ENCODE measurements at places on chromosomes 7 and 10. TPM values are rescaled to one million over a fixed set of nuclear protein-coding genes. Genes with fewer than 3 reads are reported as not detected.

DNA sequence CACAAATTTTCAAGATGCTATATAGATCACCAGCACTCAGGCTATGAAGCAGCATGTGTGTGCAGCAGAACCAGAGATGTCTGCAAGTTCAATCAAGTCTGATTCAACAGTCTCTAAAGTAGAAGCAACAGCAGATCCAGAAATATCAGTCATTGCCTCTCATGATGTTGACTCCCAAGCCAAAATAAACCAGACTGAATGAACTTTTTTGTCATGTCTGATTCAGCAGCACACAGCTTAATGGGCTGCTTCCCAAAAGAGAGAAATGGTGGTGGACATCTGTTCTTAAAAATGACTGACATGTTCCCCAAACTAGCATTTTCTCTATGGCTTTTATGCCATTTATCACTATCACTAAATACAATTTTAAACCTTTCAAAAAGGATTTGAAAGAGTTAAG, 53.8 kb downstream of the TMEM26 start:
- no peak for DNase-seq

DNA sequence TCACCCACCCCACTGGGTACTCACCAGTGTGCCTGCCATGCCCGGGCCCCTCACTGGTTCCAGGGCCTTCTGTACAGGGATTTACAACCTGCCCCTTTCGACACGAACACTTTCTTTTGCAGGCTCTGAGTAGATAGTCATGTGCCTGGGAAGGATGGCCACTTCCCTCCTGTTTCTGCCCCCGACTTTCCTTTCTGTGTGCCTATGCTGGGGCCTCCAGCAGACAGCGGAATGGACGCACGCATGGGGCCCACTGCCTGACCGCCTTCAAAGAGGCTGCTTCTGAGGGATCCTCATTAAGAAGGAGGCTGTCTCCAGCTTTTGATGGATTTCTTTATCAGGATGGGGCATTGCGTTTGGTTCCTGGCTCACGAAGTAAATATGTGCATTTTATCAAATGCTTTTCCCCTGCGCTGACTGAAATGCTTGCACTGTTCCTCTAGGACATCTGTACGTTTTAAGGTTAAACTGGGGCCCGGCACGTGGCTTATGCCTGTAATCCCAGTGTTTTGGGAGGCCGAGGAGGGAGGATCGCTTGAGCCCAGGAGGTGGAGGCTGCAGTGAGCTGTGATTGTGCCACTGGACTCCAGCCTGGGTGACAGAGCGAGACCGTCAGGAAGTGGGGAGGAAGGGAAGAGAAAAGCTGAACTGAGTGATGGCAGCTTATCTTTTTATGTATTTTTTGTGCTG, 29.4 kb upstream of the NKX6-2 start:
- DNase-seq, result no peak

- no peak for DNase-seq
Measured at GRCh38 chr7:149773446-149774236, at the start of gene ZNF467. Gene ZNF467, minus strand, starts transcription at chr7:149773588. Its CDS starts 2,556 bp downstream, at chr7:149771032.

DNA sequence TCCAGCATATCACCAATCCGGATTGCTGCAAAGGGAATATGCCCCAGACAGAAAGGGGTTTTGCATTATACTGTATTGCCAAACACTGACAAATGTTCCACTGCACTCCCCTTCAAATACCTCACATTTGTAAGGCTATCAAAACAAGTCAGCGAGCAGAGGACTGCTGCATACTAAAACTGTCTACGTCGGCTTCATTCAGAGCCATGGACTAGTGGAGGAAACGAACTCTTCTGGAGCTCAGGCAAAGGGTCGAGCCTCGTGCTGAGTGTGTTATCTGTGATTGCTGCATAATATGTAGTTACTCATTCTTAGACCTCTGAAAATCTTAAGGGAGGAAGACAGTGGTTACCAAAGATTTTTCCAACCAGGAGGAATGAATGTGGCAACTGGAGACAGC, 200.2 kb downstream of the DYNC1I1 start:
- DNase-seq, result no peak

GRCh38 chr7:36683695-36684357, 40.5 kb downstream of the AOAH start:
- DNase-seq, result no peak

DNA sequence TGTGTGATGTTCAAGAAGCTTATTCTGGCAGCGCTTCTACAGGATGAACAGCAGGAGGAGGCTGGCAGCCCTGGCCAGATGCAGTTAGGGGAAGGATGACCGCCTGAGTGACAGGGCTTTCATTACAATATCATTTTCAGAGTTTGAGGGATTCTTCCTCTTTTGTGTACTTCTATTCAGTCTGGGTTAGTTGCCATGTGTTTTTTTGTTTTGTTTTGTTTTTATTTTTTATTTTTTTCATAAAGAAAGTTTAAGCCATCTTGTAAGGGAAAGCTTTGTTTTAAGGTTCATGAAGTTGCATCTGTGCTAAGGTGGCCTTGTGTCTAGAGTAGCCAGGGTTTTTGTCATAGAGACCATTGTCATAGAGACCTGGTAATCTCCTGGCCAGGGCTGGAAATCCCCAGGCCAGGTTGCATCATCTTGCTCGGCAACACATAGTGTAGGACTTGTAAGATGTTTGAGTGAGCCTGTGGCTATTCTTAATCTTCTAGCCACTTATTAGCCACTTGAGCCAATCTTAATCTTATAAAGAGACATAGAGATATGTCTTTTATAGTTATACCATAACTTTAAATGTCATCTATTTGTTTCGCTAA, 230.5 kb upstream of the TMEM229A start:
- no peak for DNase-seq

DNA sequence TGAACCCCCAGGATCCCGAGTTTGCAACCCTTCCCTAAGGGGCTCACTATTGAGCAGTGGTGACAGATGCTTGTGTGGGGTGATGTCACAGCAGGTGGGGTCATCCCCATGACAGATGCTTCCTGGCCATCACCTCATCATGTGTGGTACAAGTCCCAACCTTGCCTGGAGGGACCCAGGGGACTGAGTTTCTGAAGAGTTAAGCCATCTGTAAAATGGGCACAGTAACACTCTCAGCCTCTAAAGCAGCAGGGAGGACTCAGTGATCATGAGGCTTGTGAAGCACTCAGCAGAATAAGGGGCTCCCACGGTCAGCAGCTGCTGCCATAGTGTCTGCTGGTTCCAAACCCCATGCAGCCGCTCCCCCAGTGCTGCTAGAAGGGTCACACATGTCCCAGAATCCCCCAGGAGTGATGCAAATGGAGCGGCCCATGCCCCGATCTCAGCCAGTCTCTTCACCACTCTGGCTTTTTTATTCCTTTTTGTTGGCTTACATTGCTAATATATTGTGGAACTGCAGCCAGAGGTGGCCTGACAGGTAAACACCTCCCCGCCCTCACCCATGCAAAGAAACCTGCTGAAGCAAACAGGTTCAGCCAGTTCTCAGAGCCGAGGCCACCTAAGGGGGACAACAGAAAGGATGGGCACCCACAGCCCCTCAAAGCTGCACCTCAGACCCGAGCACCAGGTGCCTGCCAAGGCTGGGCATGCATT, 102.1 kb upstream of the PDGFA start:
- no peak for DNase-seq

GRCh38 chr7:54429111-54429510, 113.1 kb upstream of the VSTM2A start:
- DNase-seq, result no peak

GRCh38 chr7:97630116-97630515, 101.8 kb upstream of the TAC1 start:
- DNase-seq, result no peak

GRCh38 chr7:97226541-97226940, 109.0 kb downstream of the SDHAF3 start:
- no peak for DNase-seq

DNA sequence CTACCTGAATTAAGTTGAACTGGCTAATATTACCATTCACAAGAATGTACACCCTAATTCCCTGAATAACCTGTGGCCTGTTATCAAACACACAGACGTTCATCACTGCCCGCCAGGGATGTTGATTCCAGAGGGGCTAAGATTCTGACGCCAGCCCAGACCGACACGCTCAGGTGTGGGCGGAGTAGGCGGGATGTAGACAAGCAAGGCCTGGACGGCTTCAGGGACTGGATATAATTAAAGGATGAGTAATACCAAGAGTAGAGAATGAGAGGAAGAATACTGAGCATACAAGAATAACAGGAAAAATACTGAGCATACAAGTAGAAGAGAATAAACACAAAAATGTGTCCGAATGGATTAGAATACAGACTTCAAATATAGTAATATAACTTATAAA, 29.0 kb downstream of the CUBN start:
- no peak for DNase-seq

- no peak for DNase-seq
Measured at GRCh38 chr7:116738378-116738777, 66.4 kb downstream of the MET start.

DNA sequence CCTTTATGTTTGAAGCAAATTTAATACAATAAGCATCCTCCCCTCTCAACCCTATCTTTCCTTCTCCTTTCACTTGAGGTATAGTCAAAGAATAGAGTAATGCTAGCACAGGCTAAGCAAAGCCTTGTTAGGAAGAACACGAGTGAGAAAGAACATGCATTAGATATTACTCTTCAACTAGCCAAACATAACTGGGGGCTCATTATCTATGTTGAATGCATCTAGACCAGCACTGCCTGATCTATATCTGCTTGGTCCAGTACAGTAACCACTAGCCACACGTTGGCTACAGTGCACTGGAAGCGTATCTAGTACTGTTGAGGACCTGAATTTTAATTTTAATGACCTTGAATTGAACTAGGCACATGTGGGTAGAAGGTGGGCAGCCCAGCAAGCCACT, 21.0 kb downstream of the SFMBT2 start:
- DNase-seq, result no peak

DNA sequence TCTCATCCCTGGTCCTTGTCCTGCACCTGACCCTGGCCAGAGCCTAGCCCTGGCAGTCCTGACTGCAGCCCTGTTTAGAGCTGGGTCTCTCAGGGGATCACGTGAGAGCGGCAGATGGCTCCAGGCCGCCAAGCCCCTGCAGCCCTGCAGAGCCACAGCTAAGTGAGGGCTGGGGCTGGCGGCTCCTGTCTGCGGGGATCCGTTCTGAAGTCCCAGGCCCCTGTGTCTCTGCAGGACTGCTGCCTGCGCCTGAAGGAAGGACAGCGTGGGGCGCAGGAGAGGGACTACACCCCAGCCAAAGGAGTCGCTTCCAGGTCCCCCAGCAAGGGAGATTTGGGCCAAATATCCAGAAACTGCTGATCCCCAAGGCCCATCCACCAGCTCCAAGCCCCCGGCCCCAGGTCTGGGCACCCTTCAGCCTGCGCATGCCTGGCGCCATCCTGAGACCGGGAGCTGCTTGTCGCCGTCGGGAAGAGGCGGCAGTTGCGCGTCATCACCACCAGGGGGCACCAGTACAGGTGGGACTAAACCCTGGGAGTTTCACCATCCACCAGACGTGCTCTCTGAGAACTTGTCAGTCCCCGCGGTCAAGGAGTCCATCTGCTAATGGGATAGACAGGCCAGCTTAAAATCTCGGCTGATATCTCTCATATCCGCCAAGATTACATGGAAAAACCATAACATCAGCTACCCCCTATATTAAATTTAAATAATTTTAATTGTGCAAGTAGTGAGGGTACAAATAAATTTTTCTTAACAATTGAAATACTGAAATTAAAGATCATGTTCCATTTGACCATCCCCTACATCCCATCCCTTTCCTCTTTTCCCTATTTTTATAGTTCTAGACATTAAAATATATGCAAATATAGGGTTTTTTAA, 25.1 kb upstream of the GHRHR start:
- no peak for DNase-seq

- DNase-seq, result no peak
Measured at GRCh38 chr7:155396661-155397060, 61.3 kb upstream of the EN2 start.

DNA sequence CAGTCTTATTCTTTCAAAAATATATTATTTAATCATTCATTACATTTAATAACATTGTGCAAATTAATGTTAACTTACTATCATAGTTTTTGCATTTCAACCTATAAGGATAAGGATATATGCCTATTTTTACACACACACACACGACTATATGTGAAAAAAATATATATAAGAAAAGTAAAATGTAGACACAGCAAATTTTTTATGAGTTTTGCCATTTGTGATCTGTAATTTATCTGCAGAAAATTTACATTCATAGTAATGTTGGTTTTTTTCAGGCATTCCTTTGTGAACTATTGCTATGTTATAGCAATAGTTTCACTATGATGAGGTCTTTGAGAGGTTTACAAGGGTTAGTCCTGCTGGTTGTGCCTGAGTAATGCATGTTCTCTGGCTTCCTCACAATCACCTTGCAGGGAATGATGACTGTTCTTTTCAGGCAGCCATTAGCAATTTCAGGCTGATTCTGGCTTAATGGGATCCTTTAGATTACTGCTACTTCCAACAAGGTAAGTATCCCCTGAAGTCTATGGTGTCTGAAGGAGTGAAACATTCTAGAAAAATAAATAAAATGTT, 183.7 kb upstream of the CDK1 start:
- DNase-seq, result no peak

DNA sequence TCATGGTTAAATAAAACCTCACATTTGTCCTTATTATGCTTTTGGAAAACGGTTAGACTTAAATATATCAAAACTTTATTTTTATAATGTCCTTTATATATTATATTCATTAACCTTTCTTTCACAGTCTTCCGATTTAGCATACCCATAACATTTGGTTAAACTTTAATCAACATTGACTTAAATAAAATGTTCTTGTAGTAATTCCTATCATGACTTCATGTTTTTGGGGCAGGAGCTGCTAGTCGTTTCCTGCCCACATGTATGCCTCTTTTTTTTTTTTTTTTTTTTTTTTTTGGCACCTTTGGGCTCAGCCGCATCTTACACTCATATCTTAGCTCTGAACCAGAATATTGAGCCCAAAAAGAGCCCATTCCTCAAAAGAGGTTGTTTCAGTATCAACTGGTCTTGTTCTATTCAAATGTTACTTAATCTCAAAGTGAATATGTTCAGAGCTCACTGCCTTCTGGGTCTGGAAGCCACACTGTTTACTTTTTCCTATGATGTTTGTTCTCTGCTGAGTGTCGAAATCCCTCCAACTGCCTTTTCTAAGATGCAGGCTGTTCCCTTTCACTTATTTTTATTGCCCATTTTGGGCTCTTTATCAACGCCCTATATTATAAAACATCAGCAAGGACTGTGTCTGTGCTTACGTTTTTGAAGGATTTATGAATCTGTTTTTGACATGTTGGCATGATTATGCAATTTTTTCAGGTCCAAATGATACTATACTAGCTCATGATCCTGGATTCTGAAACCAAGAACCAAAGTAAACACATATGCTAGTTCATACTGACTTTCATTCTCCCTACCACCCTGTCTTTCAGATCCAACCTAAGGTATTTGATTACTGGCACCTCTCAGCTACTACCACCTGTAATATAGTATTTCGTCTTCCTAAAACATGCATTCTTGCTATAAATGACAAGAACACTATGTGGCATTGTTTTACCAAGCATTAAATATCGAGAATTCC, 914.4 kb downstream of the PCDH15 start:
- no peak for DNase-seq

- DNase-seq, result no peak
Measured at GRCh38 chr7:149850716-149851115, 12.5 kb downstream of the ZNF862 start.

ABCB1 gene
- total RNA-seq, result 2.9 TPM

RAB11FIP2 gene
- 14.7 TPM for total RNA-seq

TMEM72 gene
- total RNA-seq, result not detected

PKD2L1 gene
- not detected for total RNA-seq

UNCX gene
- not detected for total RNA-seq

SAP25 gene
- 2.9 TPM for total RNA-seq

All from vagina (tissue), 2 donors.